ENCODE measurements at places on chromosomes 4 and X.

DNA sequence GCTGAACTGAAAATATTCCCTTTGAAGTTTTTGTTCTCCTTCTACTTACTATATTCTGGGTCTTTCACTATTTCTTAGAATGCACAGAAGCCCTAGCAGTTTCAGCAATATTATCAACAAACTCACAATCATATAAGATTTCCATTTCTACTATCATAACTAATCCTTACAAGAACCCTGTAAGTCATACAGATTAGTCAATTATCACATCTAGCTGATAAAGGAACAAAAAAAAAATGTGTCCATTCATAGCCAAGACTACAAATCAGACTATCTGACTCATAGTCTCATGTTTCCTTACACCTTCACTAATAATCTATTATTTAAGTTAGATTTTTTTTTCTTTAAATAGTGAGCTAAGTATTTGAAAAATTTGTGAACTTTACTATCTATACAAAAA is 72.5 kb downstream of the LRBA start:
- no peak for DNase-seq

GRCh38 chr4:73257651-73258435 is 755 bp downstream of the ANKRD17 start:
- no peak for DNase-seq

DNA sequence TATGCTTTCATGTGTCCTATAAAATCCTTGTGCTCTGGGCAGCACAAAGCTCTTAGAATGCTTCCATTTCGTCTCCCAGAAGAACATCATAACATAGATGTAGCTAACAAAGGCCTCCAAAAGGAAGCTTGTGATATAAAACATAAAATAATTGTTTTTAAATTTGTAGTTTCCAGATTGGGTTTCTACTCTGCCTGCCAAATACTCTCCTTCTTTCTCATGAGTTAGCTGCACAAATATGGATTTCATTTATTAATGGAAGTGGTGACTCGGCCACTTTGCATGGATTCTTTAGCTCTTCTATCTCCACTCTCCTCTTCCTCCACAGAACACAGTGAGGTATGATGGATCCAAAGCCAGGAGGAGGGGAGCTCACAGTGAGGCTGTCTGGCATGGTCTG is 265.4 kb downstream of the COL25A1 start:
- DNase-seq: no peak

DNA sequence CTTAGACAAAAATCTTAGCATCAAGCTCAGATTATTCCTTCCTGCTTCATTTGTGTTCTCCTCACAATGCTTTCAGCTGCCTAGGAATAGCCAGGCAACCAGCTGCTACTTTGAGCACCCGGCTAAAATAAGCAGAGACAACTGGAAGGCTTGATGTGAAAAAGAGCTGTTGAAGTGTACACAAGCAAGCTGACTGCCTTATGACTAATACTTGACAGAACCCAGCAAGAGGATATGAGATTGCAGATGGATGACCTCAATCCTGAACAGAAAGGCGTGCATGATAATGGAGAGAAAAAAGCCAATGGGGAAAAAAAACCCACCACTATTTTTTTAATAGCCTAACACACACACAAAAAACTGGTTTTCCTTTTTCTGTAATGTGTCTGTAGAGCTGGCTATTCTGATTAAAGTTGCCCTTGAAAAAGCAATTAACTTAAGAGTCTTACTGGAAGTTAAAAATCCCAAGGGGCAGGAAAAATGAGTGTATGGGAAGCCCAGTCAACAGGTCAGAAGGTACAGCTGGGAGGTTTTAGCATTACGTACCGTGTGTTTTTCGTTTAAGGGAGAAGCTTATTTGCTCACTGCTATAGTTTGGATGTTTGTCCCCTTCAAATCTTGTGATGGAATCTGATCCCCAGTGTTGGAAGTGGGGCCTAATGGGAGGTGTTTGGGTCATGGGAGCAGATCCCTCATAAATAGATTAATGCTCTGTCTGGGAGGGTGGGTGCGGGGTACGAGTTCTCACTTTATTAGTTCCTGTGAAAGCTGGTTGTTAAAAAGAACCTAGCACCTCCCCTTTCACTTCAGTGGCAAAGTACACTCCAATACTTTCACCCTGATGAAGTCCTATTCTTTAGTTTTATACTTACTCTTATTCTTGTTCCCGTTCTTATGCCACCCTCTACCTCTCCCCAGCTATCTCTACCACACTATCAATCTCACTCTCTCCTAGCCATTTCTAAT is 37.1 kb upstream of the HERC6 start:
- DNase-seq: peak; percentile 22

DNA sequence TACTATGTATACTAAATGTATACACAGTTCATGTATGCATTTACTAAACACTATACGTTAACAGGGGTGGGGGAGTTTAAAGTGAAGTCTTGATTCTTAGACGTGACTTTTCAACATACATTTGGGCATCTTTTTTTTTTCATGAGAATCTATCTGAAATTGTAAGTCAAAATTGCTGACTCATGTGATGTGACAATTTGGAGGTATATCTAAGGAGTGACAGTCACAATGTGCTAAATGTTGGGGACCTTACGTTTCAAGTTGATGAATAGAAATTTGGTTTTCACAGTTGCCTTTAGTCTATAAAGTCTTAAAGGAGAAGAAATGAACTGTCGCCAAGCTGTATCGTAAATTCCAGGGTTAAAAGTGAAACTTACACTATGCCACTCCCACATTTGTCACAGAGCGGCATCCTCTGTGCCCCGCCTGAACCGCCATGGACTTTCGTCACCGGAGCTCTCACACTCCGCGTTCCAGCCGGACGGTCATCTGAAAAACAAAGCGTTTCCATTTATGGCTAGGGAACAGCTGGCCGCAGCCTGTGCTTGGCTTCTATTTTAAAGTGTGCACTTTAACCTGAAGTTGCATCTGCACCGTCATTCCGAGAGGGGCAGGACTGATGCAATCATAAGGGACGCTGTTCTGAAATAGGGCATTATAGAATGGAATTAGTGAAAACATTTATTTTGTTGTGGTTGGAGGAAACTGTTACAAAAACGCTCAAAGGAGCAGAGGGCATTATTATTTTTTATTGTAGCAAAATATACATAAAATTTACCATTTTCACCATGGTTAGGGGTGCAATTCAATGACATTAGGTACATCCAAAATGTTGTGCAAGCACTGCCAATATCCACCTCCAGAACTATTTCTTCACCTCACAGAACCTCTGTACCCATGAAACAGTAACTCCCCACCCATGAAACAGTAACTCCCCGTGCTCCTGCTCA is 30.9 kb downstream of the PDLIM3 start:
- DNase-seq: no peak

DNA sequence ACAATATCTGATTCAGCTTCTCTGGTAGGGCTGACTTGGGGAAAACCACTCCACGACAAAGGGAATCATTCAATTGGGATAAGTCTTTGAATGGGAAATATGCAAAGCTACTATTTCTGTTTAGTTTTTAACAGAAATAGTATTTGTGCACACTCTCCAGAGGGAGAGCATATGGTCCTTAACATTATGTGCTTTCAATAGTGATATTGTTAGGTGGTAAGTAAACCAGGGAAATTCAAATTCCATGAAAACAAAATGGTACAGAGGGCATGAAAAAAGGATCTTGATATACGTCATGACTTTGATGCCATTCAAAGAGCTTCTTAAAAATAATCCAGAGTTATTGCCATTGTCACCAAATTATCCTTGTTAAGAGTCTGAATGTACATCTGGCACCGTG is 47.1 kb upstream of the CITED1 start:
- no peak for DNase-seq

- DNase-seq: no peak
Measured at GRCh38 chr4:158914218-158914617, 145.4 kb downstream of the FNIP2 start.

GRCh38 chrX:38999967-39000745 is 198.9 kb downstream of the MID1IP1 start:
- no peak for DNase-seq

GRCh38 chr4:62156205-62156604 is 956.1 kb downstream of the ADGRL3 start:
- DNase-seq: no peak

GRCh38 chrX:32987142-32987541 is 224.2 kb downstream of the DMD start:
- DNase-seq: no peak

DNA sequence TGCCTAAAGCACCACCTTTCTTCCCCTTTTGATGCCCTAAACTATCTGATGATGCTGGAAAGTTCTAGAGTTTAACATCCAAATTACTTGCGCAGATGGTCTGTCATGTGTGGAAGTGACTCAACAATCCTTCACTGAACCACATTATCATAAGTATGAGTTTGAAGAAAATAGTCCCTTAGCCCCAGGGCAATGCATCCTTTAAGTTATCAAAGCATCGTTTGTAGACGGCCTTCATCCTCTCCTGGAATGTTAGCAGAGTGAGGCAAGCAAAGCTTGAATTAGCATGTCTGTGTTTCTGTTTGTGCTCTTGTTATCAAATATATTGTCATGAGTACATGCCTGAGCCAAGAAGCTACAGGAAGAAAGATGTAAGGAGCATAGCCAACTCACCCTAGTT is 570.9 kb downstream of the MID1IP1 start:
- no peak for DNase-seq

DNA sequence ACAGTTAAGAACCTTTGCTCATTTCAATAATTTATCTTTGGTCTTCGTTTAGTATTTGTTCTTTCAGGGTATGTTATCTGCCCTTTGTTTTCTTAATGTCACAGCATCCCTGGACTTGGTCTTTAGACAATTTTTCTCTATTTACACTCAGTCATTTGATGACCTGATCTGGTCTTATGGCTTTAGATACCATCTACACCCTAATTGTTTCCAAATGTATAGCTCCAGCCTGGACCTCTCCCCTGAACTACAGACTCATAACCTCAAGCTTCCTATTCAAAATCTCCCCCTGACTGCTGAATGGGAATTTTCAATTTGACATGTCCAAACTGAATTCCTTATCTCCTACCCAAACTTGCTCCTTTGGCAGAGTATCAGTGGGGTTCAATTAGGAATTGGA is 3.7 kb upstream of the SUPT20HL2 start:
- no peak for DNase-seq

- no peak for DNase-seq
Measured at GRCh38 chrX:427812-428725, 41.4 kb upstream of the PPP2R3B start.

- peak; percentile 32 for DNase-seq
Measured at GRCh38 chr4:185880571-185880970, 68.6 kb upstream of the SORBS2 start.

DNA sequence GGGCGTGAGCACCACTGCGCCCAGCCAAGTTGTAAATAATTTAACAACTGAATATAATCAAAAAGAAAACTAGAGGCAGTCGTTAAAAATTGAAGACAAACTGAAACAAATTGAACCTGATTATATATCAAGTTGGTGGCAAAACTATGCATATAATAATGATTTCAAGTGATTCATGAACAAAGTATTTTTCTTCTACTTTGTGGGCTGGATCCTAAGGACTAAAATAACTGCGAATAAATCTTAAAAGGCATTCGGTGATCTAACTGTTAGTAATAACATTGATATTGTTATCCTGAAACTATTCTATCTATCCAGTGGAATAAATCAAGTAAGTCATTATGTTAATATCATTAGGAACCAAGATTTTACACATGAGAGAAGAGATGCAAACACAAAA is 21.2 kb upstream of the USP9X start:
- no peak for DNase-seq

DNA sequence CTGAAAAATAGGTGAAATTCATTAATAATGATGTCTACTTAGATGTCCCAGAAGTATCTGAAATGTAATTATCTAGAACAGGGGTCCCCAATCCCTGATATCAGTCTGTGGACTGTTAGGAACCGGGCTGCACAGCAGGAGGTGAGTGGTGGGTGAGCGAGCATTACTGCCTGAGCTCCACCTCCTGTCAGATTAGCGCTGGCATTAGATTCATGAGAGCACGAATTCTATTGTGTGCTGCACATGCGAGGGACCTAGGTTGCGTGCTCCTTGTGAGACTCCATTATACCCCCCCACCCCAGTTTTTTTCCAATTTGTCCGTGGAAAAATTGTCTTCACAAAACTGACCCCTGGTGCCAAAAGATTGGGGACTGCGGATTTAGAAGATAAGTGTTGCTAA is 458.8 kb downstream of the CCSER1 start:
- DNase-seq: no peak

DNA sequence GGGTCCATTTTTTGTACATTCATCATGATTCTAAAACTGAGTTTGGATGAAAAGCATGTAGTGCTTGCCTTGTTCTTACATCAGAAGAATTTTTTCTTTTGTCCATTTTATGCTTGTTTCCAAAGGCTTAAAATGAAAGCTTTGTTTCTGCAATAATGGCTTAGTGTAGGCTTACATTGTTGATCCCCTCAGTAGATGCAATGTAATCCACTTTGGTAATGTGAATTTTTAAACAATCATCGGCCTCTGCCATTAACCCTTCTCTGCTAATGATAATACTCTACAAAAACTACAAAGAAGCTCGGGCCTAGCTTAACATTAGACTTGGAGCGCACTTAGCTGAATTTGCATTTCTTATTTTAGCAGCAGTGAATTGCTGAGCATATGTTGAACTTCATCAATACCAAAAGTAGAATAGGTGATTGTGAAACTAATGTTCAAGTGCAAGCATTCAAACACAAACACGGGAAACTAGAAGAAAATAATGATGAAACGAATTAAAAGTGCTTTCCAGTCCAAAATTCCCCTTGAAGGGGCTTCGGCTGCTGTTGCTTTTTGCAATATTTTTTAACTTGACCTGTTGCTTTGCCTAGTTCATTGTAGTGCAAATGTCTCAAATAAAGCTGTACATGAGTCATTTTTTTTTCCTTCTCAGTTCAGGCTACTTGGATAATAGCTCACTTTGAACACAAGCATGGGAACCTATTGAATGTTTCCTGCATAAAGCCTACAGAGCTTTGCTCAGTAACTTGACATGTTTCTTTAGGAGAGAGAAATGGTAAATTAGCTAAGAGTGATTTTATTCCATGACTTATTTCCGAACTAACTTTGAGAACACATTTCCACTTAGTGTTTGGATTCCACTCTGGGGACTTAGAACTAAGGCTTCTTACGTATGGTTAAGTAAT is 66.5 kb downstream of the SLIT2 start:
- DNase-seq: no peak

- DNase-seq: no peak
Measured at GRCh38 chrX:47579537-47579936, 2.7 kb upstream of the TIMP1 start.

- no peak for DNase-seq
Measured at GRCh38 chrX:67543818-67544217, at the start of gene AR. TSS of gene AR (plus strand) at chrX:67544021. CDS start at chrX:67545147, 1,126 bp downstream.

Data from NCI-H774 (cell line).